ENCODE measurements at places on chromosomes 7 and 10.

- no peak for DNase-seq
- no peak overlapping the region for H3K4me3 ChIP-seq
- peaks cover 3% of the 10 kb centered on the region for H3K4me1 ChIP-seq
- no peaks in the 10 kb centered on the region for H3K27me3 ChIP-seq
- no peak overlapping the region for H3K27ac ChIP-seq
Observed at GRCh38 chr7:139051655-139052054, 15.8 kb upstream of the ZC3HAV1L start.

GRCh38 chr10:101032637-101033224, 1.7 kb downstream of the SFXN3 start:
- no peaks in the 10 kb centered on the region for H3K27me3 ChIP-seq
- peak overlapping the region; percentile 82 for H3K4me3 ChIP-seq
- H3K36me3 ChIP-seq, result peaks cover 33% of the 10 kb centered on the region
- peaks cover 18% of the 10 kb centered on the region for H3K4me1 ChIP-seq
- H3K27ac ChIP-seq, result peak overlapping the region; percentile 92
- peak; percentile 32 for DNase-seq

DNA sequence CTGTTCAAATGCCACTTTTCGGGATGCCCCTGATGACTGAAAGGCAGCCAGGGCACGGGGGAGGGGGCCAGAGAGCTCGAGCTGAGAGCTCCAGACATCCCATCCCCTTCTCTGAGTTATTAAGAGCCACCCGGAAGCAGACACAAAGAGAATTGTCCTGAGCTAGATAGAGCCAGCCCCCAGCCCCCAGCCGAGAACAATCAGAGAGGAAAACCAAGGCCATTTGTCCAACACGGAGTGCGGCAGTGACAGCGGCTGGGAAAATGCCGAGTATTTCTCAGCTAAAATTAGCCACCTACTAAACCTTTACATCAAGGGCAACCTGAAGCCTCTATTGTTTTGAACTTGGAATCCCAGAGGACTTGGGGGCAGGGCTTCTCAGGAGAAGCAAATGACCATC, 51.0 kb downstream of the UNC5B start:
- H3K27me3 ChIP-seq, result no peaks in the 10 kb centered on the region
- H3K27ac ChIP-seq, result no peak overlapping the region
- H3K36me3 ChIP-seq, result no peaks in the 10 kb centered on the region
- no peak overlapping the region for H3K4me3 ChIP-seq

DNA sequence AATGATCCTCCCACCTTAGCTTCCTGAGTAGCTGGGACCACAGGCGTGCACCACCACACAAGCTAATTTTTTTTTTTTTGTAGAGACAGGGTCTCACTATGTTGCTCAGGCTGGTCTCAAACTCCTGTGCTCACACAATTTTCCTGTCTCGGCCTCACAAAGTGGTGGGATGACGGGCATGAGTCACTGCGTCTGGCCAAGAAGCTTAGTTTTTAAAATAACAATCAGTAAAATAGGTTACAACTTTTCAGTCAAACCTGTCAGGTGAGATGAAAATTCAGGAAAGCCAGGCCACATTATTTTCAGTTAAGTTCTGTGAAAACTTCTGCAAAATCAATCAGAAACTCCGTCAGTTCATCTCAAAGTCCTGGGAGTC, 55.4 kb downstream of the FAM241B start:
- H3K4me3 ChIP-seq, result no peak overlapping the region
- no peaks in the 10 kb centered on the region for H3K27me3 ChIP-seq
- no peaks in the 10 kb centered on the region for H3K4me1 ChIP-seq
- H3K27ac ChIP-seq, result no peak overlapping the region
- no peak for DNase-seq

- DNase-seq, result no peak
- H3K4me1 ChIP-seq, result no peaks in the 10 kb centered on the region
- no peaks in the 10 kb centered on the region for H3K36me3 ChIP-seq
- no peak overlapping the region for H3K27ac ChIP-seq
- H3K4me3 ChIP-seq, result no peak overlapping the region
Observed at GRCh38 chr10:98331885-98332284, 63.9 kb upstream of the LOXL4 start.

DNA sequence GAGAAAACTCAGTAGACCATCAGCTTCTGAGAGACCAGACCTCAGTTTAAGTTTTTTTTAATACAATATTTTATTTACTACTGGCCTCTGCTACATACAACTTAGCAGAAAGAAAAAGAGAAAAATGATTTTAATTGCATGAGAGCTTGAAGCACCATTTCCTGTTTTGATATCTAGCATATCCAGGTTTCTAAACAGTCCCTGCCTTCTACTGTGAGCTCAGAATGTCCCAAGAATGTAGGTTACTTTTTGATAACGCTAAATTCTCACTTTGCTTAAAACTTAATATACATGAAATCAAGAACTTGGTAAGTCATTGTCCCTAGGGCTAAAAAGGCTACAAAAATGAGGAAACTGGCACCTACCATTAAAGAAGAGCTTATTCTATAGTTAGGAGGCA, 7.0 kb downstream of the TMEM243 start:
- H3K27me3 ChIP-seq, result no peaks in the 10 kb centered on the region
- H3K27ac ChIP-seq, result peak overlapping the region; percentile 27
- peaks cover 67% of the 10 kb centered on the region for H3K4me1 ChIP-seq

- H3K4me1 ChIP-seq, result no peaks in the 10 kb centered on the region
- no peaks in the 10 kb centered on the region for H3K36me3 ChIP-seq
- no peak overlapping the region for H3K4me3 ChIP-seq
Observed at GRCh38 chr7:69430384-69431021, 167.8 kb upstream of the AUTS2 start.

DNA sequence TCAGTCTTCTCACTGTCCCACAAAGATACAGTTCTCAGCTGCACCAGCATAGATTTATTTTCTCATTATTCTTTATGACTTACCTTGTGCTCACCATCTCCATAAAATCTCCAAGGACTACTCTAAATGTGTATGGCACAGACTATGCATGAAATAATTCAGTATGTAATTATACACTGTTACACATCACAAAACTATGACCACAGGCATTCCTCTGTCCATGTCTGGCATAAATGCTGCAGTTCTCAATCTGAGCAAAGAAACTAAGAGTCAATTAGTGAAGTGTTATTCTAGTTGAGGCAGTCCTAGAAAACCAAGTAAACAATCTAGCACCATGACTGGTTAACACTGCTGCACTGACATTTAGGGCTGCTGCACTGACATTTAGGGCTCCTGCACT, 2.7 kb downstream of the CYCS start:
- no peak for DNase-seq
- no peak overlapping the region for H3K4me3 ChIP-seq
- H3K4me1 ChIP-seq, result no peaks in the 10 kb centered on the region
- H3K27ac ChIP-seq, result no peak overlapping the region
- H3K27me3 ChIP-seq, result no peaks in the 10 kb centered on the region

GRCh38 chr7:95950698-95951097, 178.3 kb downstream of the DYNC1I1 start:
- H3K36me3 ChIP-seq, result no peaks in the 10 kb centered on the region
- DNase-seq, result no peak
- no peaks in the 10 kb centered on the region for H3K4me1 ChIP-seq
- no peaks in the 10 kb centered on the region for H3K27me3 ChIP-seq
- no peak overlapping the region for H3K27ac ChIP-seq

DNA sequence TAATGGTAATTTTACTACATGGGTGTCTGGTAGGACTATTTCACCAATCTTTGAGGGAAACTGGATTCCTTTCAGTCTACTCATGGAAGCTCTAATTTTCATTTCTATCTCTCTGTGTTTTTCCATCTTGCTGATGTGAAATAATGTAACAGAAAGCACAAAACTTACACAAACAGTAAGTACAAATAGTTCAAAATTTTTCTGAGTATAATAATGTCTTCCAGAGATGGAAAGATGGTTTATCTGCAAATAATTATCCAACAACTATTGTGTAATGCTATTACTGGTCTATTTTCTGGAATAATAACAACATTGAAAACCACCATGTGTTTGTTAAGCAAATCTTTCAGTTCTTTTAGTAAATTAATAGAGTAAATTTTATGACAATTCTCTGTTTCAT, 565.8 kb upstream of the MGMT start:
- H3K36me3 ChIP-seq, result no peaks in the 10 kb centered on the region
- no peak for DNase-seq
- H3K27ac ChIP-seq, result no peak overlapping the region
- H3K4me3 ChIP-seq, result no peak overlapping the region
- H3K4me1 ChIP-seq, result no peaks in the 10 kb centered on the region

GRCh38 chr10:62048919-62049623, 147.6 kb downstream of the ARID5B start:
- DNase-seq, result peak; percentile 27
- no peaks in the 10 kb centered on the region for H3K27me3 ChIP-seq
- H3K4me3 ChIP-seq, result peak overlapping the region; percentile 70
- H3K36me3 ChIP-seq, result peaks cover 14% of the 10 kb centered on the region
- H3K4me1 ChIP-seq, result peaks cover 48% of the 10 kb centered on the region

- H3K27me3 ChIP-seq, result no peaks in the 10 kb centered on the region
- no peaks in the 10 kb centered on the region for H3K36me3 ChIP-seq
- H3K4me1 ChIP-seq, result no peaks in the 10 kb centered on the region
- no peak overlapping the region for H3K27ac ChIP-seq
- H3K4me3 ChIP-seq, result no peak overlapping the region
Observed at GRCh38 chr7:96203786-96204185, 118.1 kb downstream of the SLC25A13 start.

GRCh38 chr10:56679578-56679977, 318.5 kb upstream of the ZWINT start:
- no peaks in the 10 kb centered on the region for H3K27me3 ChIP-seq
- H3K4me1 ChIP-seq, result no peaks in the 10 kb centered on the region
- H3K36me3 ChIP-seq, result no peaks in the 10 kb centered on the region
- no peak for DNase-seq
- no peak overlapping the region for H3K27ac ChIP-seq

DNA sequence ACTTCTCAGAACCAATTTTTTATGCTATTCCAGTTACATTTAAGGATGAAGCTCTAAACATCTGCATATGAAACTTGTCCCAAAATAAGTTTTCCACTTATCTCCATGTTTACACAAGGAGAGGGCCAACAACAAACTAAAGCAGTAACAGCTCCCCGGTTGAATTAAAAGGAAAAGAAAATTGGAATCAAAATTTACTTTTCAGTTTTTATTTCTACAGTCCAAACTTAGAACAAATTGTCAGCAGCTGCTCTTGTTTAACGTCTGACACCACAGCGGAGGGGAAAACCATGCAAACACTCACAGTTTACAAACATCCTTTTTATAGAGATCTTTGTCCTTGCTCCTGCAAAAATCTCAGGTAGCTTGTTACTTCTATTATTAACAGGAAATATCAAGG, 101.3 kb downstream of the COL28A1 start:
- H3K27me3 ChIP-seq, result no peaks in the 10 kb centered on the region
- DNase-seq, result no peak
- H3K4me1 ChIP-seq, result no peaks in the 10 kb centered on the region

DNA sequence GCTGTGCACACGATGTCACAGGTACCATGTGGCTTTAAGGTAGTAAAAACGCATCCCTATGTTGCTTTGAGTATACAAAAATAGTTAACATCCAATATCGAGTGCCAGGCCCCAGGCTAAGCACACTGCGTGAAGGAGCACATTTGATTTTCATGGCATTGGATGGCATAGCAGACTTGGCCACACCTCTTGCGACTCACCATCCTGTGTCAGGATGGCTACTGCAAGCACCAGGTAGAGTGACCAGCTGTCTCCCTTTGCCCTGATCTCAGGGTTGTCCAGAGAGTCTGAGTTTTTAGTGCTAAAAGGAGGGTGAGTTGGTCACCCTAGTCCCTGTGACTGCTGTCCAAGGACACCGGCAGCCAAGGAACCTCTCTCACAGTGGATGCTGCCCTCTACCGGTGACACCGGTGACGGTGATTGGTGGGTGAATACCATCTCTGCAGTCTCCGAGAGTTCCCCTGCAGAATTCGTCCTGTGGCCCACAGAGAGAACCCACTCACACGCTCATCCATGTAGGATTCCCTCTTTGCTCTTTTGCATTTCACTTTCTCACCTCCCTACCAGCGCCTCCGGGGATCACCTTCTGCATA, 76.1 kb downstream of the BICC1 start:
- H3K27ac ChIP-seq, result no peak overlapping the region
- H3K36me3 ChIP-seq, result no peaks in the 10 kb centered on the region
- H3K4me3 ChIP-seq, result no peak overlapping the region
- no peaks in the 10 kb centered on the region for H3K27me3 ChIP-seq
- no peaks in the 10 kb centered on the region for H3K4me1 ChIP-seq
- DNase-seq, result no peak

- no peaks in the 10 kb centered on the region for H3K36me3 ChIP-seq
- DNase-seq, result no peak
- H3K27ac ChIP-seq, result no peak overlapping the region
- no peaks in the 10 kb centered on the region for H3K27me3 ChIP-seq
Observed at GRCh38 chr7:86339051-86339450, 304.7 kb upstream of the GRM3 start.

- H3K4me1 ChIP-seq, result no peaks in the 10 kb centered on the region
- no peak overlapping the region for H3K4me3 ChIP-seq
- H3K27me3 ChIP-seq, result no peaks in the 10 kb centered on the region
- no peak for DNase-seq
- H3K36me3 ChIP-seq, result no peaks in the 10 kb centered on the region
- H3K27ac ChIP-seq, result no peak overlapping the region
Observed at GRCh38 chr7:78703391-78703790, 750.1 kb downstream of the MAGI2 start.

GRCh38 chr10:24681572-24682088, 42.1 kb downstream of the ARHGAP21 start:
- H3K4me1 ChIP-seq, result no peaks in the 10 kb centered on the region
- no peaks in the 10 kb centered on the region for H3K27me3 ChIP-seq
- H3K36me3 ChIP-seq, result no peaks in the 10 kb centered on the region
- H3K27ac ChIP-seq, result no peak overlapping the region

- H3K36me3 ChIP-seq, result no peaks in the 10 kb centered on the region
- H3K27ac ChIP-seq, result no peak overlapping the region
Observed at GRCh38 chr7:134108802-134109201, 18.3 kb upstream of the LRGUK start.

DNA sequence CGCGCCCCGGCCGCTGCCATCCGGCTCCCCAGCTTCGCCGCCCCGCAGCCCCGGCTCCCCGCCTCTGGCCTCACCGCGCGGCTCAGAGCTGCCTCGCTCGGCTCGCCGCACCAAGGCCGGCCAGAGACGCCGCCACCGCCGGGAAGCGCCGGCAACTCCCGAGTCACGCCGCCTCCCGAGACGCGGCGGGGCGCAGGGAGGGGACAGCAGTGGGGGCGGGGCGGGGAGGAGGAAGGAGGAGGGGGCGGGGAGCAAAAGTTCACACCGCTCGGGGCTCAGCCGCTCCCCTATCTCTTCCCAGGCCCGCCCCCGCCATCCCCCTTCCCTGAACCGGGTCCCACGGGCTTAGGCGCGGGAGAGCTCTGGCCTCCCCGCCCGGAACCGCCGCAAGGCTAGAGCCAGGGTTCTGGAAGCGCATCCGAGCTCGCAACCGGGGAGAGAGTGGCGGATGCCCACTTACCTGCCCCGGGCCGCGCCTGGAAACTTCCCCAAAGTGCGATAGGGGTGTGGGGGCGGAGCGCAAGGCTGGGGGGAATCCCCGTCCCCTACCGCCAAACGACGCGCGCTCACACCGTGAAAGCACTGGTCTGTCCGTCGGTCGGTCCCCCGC, 1.0 kb downstream of the CHST15 start:
- peaks cover 4% of the 10 kb centered on the region for H3K4me1 ChIP-seq
- no peak for DNase-seq
- no peak overlapping the region for H3K27ac ChIP-seq
- no peaks in the 10 kb centered on the region for H3K36me3 ChIP-seq
- peak overlapping the region; percentile 45 for H3K4me3 ChIP-seq

All from effector memory CD4-positive, alpha-beta T cell (primary cell).